Fibroblast of skin of left quadriceps (primary cell): ENCODE measurements at places on chromosomes 4 and X.

DNA sequence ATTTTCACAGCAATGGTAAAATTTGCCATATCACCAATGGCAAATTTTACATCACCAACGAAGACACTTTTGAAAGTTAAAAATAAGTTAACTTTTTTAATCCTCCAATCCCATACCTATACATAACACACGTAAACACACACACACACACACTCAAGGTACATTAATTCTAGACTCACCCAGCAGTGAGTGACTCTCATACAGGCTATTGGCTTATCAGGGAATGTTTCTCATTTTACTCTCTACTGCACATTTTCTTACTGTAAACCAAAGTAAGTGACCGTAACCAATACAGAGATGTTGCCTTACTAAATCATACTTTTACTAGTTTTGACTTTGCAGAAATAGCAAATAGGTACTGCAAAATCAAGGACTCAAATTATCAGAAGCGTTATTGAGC lies 2.3 kb downstream of the VEGFC start:
- DNase-seq = no peak

DNA sequence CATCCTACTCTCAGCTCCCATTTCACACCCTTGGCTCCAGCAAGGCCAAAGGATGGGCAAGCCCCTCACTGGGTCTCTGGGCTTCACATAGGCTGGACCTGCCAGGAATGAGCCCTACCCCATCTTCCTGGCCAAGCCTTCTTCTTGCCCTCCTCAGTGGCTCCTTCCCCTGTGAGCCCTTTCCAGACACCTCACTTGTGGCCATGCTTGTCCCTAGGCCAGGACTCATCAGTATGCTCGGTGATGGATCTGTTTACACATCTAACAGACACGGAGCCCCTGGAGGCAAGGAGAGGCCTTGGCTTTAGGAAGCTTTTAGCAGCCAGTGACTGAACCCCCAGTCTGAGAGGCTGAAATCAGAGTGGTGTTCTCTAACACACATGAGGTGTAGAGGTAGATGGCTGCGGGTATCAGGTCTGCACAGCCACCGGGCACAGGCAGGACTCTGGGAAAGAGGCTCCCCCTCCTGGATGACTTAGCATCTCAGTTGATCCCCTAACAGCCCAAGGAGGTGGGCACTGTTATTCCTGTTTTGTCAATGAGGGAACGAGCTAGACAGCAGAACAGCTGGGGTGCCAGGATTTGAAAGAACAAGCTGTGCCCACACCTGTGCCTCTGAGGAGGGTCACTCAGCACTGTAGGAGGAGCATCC lies 44.8 kb downstream of the PPP2R2C start:
- DNase-seq = no peak

- no peak for DNase-seq
Observed at GRCh38 chr4:8427761-8428287, 12.7 kb downstream of the ACOX3 start.

DNA sequence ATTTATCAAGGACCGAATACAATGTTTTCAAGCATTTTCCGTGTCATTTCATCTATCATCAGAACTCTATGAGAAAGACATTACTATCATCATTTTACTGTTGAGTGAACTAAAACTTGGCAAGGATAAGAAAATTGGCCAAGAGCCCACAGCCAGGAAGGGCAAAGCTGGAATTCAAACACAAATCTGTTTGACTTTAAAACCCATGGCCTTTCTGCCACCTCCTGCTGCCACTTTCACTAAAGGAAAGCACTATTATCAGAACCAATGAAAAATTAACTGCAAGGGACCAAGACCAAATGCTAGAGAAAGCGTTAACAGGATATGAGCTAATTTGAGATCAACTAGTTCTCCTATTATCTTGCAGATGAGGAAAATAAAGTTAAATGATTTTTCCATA lies 2759.2 kb downstream of the ARAP2 start:
- DNase-seq = no peak

DNA sequence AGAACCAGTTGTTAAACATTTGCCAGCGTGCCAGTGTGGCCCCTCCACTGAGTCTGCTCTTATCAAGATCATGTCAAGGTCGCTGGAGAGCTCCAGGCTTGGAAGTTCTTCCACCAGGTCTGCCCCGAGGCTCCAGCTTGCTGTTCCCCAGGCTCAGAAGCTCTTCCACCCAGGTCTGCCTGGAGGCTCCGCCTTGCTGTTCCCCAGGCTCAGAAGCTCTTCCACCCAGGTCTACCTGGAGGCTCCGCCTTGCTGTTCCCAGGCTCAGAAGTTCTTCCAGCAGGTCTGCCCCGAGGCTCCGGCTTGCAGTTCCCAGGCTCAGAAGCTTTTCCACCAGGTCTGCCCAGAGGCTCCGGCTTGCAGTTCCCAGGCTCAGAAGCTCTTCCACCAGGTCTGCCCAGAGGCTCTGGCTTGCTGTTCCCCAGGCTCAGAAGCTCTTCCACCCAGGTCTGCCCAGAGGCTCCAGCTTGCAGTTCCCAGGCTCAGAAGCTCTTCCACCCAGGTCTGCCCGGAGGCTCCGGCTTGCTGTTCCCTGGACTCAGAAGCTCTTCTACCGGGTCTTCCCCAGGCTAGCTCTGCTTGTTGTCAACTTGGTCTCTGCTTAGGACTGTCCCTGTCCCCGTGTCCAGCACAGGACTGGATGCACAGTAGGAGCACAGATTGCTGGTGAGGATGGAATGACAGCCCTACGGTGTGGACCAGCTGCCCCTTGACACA lies 54.4 kb downstream of the HMX1 start:
- no peak for DNase-seq

- DNase-seq = peak; percentile 78
Observed at GRCh38 chr4:152680988-152681603, 1.3 kb upstream of the TMEM154 start.

DNA sequence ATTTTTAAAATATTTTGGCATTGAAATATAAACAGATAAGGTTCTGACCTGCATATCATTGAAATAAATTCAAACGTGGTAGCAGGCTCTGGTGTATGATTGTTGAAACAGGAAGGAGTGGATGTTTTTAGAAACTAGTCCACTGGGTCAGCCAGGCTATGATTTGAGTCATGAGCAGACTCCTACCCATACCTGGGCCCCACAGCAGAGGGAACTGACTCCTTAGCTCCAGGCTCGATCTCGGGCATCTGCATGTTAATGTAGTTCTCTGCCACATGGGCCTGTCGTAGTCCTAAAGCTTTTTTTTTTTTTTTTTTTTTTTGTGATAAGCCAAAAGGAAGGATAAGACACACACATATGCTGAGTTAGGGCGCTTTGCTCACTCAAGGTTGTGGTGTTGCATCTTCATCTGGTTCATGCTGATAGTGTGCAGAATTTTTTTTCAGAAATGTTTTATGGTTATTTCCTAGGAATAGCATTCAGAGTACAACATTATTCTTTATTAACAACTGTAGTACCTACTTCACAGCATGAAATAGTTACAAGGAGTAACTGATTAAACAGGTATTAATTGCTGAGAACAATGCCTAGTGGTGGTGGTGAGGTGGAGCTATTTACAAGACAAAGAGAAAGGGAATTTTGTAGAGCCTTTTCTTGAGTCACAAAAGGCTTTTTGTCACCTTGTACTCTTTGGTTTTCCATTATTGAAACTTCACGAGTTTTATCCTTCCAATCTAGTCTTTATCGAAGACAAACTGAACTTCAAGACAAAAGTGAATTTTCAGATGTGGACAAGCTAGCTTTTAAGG lies 27.3 kb downstream of the OFD1 start:
- no peak for DNase-seq

DNA sequence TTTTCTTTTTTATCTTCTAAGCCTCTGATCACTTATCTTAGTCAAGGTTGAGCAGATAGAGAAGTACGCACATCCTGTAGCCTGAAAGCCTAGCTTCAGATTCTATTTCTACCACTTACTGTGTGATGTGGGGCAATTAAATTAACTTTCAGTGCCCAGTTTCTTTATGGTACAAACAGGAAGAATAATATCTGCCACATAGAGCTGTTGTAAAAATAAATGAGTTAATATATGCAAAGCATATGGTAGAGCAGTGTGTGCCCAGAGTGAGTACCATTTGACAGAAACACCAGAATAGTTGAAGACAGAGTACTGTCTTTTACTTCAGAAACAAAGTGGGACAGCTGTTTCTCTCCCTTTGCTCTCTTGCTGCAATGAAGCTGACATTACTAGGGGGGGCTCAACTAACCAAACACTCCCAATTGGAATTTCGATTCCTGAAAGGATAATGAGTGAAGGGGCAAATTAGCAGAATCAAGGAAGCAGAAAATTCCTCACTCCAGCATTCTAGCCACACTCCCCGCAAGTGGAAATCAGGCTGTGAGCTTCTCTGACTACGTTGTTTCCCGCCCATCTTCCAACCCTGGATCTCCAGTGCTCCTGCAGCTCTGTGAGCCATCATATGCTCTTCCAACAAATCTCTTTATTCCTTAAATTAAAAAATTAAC lies 80.4 kb downstream of the MAPK10 start:
- DNase-seq = no peak

GRCh38 chr4:152860046-152860445 lies 76.1 kb upstream of the FHDC1 start:
- no peak for DNase-seq

DNA sequence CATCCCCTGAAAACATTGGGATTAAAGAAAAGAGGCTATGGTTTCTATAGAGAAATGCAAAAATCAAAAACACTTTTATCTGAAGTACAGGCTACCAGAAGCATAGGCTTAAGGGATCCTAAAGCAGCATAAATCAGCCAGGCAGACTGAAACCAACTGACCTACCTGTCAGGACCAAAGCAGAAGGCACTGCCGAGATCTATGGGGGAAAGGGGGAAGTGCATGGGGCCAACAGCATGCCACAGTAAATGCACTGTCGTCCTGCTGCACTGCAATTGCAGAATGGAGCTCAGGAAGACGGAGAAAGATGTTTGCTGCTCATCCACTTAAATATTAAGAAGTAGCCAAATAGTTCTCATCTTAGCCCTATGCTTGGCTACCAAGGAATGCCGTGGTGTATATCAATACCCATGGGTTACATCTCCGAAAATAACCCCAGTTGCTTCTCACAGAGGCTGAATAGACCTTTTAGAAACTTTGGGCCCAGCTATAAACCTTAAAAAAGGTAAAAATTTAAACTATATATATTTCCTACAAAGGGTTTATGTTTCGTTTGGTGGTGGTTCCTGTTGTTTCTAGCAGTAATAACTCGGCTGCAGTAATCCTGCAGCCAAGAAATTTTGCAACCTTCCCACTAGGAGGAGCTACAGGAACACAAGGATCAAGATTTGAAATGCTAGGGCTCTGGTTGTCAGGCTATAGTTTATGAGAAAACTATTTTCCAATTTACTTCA lies 312.2 kb upstream of the DIAPH2 start:
- DNase-seq = peak; percentile 10

GRCh38 chr4:175823015-175823742 lies 11.1 kb upstream of the GPM6A start:
- DNase-seq = no peak

DNA sequence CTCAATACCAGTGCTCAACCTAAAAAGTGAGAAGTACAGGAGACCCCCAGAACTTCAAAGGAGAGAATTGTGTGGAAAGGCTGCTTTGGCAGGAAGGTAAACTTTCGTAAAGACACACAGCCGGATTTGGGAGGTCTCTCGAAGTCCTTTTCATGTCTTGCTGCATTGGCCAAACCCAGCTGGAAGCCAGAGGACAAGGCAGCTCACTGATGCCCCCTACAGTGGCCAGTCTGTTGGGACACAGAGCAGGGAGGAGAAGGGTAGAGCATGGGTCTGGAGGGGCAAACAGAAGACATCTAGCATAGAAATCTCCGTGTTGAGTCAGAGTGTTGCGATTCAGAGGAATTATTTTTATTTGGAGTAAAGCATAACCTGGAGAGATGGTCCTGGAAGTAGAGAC lies 198.9 kb downstream of the ANK2 start:
- no peak for DNase-seq

GRCh38 chr4:111954550-111954949 lies 190.7 kb upstream of the FAM241A start:
- no peak for DNase-seq

GRCh38 chr4:13558881-13559280 lies 14.6 kb upstream of the NKX3-2 start:
- no peak for DNase-seq

DNA sequence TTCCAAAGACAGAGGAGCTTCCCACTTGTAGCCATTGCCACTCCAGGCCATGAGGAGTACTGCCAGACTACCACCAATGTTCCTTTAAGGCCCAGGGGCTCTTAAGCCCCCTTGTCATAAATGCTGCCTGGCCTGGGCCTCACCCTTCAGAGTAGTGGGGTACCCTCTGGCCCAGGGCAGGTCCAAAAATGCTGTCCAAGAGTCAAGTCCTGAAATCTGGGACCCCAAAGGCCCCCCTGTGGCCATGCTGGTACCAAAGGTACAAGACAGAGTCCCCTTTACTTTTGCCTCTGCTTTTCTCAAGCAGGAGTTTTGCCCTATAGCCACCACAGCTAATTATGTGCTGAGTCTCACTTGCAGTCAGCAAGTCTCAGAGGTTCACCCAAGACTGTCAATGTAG lies 16.4 kb downstream of the RAB33B start:
- no peak for DNase-seq

- DNase-seq = no peak
Observed at GRCh38 chrX:67328476-67328875, 215.3 kb upstream of the AR start.

DNA sequence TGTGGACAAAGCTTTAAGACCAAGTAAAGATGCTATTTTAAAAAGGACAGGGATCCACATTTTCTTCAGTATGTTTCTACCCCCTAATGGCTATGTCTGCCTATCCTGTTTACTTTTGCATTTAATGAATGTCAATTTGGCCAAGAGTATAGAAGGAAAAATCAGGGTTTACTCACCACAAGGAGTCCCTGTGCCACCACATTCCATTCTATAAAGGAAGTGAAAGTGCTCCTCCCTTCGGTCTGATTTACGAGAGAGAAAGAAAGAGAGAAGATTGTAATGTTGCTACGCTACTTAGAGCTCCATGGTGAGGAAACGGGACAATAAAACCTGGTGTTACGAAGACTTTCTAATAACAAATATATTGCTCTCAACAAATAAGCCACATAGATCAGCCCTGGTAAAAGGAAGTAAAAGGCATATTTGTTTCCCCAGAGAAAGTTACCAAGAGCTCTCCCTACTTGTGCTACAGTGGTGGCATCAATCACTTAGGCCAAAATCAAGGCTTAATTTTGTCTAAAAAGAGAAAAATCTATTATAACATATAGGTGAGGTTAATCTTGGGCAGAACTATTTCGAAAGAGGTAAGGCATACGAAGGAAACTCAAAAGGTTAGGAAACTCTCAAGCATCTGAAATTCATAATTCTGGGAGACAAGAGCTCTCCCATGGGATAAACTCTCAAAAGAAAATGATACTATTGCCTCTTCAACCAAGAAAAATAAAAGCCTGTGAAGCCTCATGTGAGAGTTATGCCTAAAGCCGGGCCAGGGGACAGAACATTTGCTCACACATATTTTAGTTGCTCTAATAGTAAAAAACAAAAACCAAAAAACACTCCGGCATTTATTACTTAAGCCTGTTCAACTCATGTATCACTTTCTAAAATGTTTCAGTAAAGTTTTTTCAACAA lies 29.5 kb downstream of the TAPT1 start:
- DNase-seq = peak; percentile 47

- DNase-seq = no peak
Observed at GRCh38 chr4:8547108-8547911, 32.9 kb upstream of the GPR78 start.

- DNase-seq = no peak
Observed at GRCh38 chr4:183563874-183564273, 59.0 kb downstream of the ING2 start.
